ENCODE measurements at places on chromosomes 2 and 18.

- DNase-seq: no peak
Measured at GRCh38 chr2:105498281-105498846, 99.5 kb upstream of the FHL2 start.

GRCh38 chr2:133433455-133434451 lies 134.5 kb downstream of the NCKAP5 start:
- DNase-seq: no peak

DNA sequence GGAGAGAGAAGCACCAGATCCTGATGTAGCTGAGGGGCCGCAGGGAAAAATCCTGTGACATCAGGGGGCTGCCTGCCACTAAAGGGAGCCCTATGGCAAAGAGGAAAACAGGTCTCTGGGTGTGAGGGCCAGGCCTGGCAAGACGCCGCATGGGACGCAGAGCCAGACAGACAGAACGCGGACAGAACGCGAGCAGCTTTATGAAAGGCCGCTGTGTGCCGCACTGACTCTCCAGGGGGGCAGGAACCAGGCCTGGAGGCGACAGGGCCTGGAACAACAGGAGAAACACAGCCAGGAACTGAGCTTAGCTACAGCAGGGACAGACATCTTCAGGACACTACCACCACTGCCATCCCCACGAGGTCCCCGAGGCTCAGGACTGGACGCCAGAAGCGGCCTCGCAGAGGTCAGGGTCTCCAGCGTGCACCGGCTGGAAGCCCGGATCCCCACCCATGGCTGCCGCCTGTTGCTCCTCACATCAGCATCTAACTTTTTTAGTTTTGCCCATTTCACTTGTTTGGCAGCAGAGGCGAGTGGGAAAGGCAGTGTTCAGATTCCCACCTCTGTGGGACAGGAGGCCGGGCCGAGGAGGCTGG lies 131.6 kb downstream of the VAPA start:
- no peak for DNase-seq

DNA sequence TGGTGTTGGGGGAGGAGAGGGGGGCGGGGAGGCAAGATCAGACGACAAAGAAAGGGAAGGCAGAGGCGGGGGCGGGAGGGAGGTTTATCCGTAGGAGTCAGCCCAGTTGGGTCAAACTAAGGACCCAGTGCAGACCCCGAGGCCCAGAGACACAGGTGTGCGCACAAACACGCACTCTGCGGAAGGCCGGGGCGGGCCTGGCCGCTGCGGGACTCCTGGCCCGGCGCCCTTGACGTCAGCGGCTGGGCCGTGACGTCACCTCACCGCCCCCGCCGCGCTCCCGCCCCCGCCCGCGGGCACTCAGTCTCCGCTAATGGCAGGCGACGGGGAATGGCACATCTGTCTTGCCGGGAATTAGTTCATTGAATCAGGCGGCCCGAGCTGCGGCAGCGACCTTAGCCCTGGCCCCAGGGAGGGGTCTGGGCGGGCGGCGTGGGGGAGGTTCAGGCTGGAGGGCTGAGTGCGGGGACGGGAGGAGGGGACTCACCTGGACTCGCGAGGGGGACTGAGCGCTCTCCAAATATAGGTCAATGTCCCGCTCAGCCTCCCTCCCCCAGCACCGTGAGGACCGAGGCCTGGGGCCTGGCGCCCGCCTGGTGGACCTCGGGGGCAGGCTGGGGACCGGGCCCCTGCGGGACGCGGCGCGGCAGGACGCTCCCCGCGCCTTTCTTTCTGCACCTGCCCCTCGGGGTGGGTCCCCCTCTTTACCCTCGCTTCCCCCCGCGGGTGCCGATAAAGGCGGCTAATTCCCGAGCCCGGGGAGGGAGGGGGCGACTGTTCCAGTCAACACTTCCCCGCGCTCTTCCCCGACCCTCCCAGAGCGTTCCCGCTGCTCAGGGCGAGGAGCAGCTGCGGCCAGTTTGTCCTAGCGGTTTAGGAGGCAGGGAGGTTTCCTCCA lies 15.5 kb upstream of the ECEL1 start:
- no peak for DNase-seq

DNA sequence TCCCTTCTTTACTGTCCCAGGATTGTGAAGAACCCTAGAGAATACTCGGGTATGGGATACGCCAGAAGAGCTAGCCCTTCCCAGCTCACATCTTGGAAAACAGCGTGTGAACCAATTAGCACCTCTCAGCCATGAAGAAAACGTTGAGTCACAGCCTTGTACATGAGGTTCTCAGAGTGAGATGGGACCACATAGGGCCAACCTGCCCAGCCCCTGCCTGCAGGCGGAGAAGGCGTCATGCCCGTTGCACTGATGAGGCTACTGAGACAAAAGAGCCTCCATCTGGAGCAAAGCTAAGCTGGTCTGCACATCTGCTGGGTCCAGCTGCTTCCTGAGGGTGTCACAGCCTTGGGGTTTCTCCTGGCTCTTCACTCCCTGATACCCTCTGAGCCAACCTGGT lies 92.2 kb downstream of the LBH start:
- DNase-seq: no peak

- no peak for DNase-seq
Measured at GRCh38 chr2:96530474-96531357, 5.8 kb upstream of the ARID5A start.

GRCh38 chr2:69575926-69576325 lies 67.6 kb downstream of the AAK1 start:
- DNase-seq: no peak

GRCh38 chr18:48186861-48187260 lies 222.3 kb downstream of the ZBTB7C start:
- DNase-seq: no peak

DNA sequence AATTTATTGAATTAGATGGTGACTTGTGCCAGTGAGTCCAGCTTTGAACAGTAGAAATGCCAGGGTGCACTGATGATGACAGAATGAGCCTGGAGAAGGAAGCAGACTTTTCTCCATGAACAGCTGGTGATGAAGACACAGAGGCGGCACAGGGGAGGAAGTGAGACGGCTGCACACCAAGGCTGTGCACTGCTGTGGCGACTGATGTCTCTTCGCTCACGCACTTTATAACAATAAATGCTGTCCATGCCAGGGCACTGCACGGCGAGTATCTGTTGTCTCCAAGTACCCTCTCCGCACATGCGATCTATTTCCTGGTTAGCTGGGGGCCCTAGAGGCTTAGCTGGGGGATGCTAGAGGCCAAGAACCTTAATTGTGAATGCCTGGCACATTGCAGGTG lies 175.2 kb downstream of the TMEM200C start:
- no peak for DNase-seq

GRCh38 chr2:45643543-45644542 lies 7.6 kb upstream of the PRKCE start:
- DNase-seq: peak; percentile 69

DNA sequence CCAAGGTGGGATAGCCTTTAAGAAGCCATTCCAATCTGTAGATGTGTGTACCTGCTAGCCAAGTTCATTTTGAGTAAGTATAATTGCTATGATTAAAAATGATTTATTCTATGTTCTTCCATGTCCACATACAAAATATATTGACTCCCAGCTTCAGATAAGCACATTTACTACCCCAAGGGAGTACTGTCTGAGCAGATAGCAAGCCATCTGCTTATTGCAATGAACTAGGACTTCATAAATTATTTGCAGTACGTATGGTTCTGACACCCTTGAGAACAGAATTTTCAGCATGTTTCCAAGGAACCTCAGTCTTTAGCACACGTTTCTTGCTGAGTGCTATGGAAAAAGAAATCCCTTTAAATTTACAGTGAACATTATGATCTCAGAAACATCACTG lies 28.2 kb downstream of the ABCG5 start:
- no peak for DNase-seq

DNA sequence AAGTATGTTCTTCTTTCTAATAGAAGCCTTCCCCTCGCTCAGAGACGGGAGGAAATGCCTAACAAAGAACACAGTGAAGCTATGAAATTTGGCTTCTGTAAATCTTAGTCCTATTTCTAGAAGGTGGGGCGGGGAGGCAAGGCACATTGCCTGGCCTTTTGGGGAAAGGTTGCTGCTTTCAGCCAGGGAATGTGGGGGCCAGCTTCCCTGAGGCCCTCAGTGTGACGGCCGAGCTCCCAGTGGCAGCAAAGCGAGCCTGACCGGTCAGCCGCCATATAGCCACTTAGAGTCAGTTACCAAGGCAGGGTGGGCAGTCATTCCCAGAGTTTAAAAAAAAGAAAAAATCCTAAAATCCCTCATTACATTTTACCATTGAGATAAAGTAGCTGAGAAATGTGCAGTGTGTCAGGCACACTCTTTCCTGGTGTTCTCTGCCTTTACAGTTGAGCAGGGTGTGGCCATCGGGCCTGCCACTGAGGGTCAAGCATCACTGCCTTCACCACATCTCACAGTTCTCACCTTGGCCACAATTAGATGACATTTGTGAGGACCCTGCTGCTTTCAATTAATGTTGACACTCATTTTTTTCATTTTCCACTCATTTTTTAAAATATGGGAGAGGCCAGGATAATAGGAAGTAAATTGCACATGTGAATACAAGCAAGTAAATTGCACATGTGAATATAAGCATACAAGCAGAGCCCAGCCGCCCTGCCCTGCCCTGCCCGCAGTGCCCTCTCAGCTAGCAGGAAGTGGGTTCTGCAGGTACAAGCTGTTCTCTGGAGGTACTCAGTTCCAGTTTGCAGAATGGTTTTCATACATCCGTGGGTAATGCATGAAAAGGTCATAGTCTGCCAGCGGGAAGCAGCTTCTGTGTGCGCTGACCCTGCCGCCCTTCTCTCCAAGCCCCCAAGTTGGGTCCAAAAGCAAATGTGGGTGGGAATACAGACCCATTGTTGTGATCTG lies 76.9 kb downstream of the WDSUB1 start:
- DNase-seq: peak; percentile 66

- no peak for DNase-seq
Measured at GRCh38 chr18:74248595-74248994, 43.2 kb downstream of the CYB5A start.

GRCh38 chr2:28068088-28068487 lies 177.6 kb downstream of the BABAM2 start:
- DNase-seq: no peak

DNA sequence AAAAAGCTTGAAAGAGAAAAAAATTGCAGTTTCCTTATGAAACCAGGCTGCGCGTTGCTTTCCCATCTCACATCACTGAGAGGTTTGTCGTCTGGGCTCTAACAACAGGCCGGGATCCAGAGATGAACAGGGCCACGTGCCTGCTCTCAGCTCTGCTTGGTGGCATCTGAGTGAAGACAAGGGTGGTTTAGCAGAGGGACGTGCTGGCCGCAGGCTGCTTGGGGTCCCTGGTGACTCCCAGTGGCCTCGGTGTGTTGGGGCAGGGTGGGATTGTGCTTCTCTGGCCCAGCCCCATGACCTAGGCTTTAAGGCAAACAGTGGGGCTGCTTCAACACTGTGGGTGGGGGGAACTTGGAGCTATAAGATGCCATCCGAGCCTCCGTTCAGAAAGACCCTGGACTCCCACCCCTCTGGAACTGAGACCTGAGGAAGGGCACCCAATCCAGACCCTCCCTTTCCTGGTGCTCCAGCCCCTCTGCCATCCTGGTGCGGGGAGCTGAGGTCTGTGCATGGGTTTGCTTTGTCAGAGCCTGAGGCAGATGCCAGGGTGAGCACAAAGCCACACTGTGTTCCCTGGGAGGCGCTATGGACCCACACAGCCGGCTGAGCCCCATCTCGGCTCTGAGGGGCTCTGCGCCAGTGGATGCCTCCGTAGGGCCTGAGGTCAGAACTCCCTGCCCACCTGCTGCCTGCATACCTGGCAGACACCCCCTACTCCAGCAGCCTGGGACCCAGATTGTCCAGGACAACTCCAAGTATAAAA lies 18.4 kb upstream of the HPCAL1 start:
- no peak for DNase-seq

DNA sequence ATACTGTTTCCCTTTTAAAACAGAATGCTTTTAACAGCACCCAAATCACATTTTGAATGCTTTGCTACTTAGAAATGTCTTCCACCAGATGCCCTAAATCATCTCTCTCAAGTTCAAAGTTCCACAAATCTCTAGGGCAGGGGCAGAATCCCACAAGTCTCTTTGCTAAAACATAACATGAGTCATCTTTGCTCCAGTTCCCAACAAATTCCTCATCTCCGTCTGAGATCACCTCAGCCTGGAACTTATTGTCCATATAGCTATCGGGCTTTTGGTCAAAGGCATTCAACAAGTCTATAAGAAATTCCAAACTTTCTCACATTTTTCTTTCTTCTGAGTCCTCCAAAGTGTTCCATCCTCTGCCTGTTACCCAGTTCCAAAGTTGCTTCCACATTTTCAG lies 1374.5 kb upstream of the NXPH2 start:
- no peak for DNase-seq

DNA sequence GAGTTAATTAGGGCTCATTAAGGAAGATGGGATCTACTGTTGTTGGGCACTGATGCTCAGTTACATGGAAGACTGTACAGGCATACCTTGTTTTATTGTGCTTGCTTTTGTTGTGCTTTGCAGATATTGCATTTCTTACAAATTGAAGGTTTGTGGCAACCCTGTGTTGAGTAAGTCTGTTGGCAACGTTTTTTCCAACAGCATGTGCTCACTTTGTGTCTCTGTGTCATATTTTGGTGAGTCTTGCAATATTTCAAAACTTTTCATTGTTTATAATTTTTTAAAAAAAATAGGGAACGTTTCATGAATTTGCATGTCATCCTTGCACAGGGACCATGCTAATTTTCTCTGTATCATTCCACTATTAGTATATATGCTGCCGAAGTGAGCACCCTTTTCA lies 15.6 kb downstream of the PHLPP1 start:
- no peak for DNase-seq

GRCh38 chr2:43410055-43410604 lies 183.7 kb upstream of the ZFP36L2 start:
- no peak for DNase-seq

DNA sequence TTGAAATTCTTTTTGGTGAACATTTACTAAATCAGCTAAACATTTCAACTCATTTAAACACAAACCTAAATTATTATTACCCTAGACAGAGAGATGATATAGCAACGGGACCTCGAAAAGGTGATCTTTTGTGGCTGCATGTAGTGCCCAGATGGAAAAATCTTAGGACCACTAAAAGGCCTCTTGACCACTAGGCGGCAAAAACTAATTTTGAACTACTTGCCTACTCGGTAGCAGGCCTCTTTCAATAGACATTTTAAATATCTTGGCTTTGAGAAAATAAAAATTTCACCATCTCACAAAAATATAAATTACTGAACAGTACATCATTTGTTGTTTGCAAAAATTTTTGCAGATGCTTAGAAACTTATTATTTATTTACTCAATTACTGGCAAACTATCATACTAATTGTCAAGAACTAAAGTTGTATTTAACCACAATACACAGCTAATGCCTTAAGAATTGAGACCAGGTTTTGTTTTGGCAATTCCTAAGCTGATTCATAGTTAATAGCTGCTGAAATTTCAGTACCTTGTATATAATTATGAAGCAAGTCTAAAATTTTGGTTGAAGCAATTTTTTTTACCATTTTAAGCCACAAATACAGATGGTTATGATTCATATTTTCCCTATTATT lies 9.4 kb downstream of the COL3A1 start:
- DNase-seq: no peak

- DNase-seq: no peak
Measured at GRCh38 chr2:101931402-101931801, 60.4 kb upstream of the IL1R2 start.
